ENCODE measurements at places on chromosomes 3 and 15. TPM values are rescaled to one million over a fixed set of nuclear protein-coding genes. Genes with fewer than 3 reads are reported as not detected.
A peak's percentile ranks its signal among the peaks of the same experiment; 100 is the strongest.

Gene BFSP2
- total RNA-seq = not detected

GRCh38 chr3:171255236-171255806 is 204.9 kb downstream of the TNIK start:
- no peak for DNase-seq

DNA sequence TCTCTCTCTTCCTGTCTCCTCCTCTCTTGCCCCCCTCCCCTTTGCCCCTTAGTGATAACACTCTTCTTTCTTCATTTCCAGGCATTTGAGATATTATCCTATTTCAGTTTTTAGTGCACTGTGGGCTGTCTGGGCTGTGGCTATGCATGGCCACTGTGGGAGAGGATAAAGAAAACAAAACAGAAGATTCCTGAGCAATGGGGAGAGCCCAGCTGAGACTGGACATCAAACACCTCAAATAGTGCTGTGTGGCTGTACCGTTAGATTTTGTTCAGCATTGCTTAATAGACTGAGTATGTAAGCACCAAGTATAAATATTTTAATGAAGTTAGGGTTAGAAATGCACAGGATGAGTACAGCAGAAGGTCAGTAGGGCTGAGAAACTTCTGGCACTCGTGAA is 7.9 kb upstream of the GBE1 start:
- no peak for DNase-seq

Gene LTF
- 3.7 TPM for total RNA-seq

Gene GAP43
- 0.38 TPM for total RNA-seq

- no peak for DNase-seq
These were observed 335.1 kb downstream of the EFHB start for GRCh38 chr3:19598870-19599269.

- DNase-seq = peak; percentile 57
These were observed 965 bp downstream of the FLNB start for GRCh38 chr3:58009026-58009748.

- no peak for DNase-seq
These were observed 95.7 kb downstream of the NSUN3 start for GRCh38 chr3:94158512-94158911.

GRCh38 chr3:189458528-189458927 is 172.7 kb upstream of the TP63 start:
- DNase-seq = no peak

GRCh38 chr15:31177951-31178350 is 76.4 kb upstream of the TRPM1 start:
- DNase-seq = no peak

Gene TBC1D5
- total RNA-seq = 28.2 TPM

Gene TNIK
- total RNA-seq = 22.5 TPM

- no peak for DNase-seq
These were observed 81.2 kb downstream of the EFL1 start for GRCh38 chr15:82181371-82181770.

Gene FBXW12
- not detected for total RNA-seq

Gene CFAP20DC
- 0.22 TPM for total RNA-seq

GRCh38 chr15:41832875-41833274 is 5.0 kb downstream of the JMJD7 start:
- no peak for DNase-seq

DNA sequence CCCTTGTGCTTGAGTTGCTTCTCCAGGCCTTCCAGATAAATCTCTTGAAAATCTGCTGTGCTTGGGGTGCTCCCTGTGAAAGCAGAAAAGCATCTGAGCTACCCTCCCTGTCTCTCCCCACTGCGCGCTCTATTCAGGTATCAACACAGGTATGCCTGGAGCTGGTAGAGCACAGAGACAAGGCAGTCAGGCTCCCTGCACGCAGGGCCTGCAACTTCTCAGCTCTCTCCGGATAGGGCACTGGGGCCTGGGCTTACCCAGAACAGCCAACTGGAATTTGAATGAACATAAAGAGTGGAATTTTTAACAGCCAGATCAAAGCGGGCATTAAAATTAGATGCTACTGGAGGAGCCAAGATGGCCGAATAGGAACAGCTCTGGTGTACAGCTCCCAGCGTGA is 183.6 kb downstream of the XXYLT1 start:
- no peak for DNase-seq

GRCh38 chr15:48182749-48183148 is 4.7 kb upstream of the MYEF2 start:
- DNase-seq = no peak

DNA sequence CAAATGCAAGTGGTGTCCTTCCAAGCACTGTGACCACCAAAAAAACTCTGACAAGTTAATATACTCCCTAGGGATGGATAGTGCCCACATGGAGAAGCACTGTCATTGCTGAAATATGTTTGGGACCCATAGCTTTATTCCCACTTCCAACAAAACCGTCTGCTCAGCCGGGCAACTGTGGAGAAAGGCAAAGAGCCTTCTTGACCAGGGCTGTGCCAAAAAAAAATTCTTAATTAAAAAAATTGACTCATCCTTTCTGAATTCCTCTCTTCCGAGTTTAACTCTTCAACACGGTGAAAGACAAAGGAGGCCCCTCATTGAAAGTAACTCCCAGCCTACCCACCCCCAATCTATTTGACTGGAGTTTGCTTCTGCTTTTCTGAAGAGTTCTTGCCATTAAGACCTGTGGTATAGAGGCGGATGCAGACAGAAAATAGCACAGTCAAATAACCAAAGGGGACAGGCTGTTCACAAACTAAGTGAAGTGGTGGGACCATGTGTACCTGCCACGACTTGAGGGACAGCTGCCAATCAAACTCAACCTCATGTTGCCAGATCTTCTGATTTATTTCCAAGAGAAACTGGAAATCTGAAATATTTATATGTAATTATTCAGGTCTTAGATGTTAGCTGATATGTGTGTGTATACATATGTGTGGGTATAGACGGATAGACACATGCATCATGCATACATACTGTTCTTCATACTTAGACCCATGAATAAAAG is 135.4 kb upstream of the PFN2 start:
- DNase-seq = no peak

DNA sequence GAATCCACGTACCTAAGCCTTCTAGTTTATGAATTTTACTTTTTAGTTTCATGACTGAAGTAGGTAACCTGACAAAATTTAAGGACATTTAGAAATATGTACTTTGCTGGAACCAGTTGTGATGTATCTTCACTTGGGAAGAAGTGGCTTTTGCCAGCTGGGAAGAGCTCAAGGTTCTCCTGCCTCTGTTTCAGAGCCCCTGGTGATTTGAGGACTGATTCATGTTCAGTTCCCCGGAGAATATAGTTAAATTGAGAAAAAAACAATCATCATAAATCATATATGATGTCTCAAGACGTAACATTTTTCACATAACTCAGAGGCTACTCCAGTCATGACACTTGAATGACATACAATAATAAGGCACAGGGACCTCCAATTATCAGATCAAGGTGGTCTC is 473.4 kb downstream of the EPHA3 start:
- no peak for DNase-seq

Gene AMOTL2
- 63.0 TPM for total RNA-seq

DNA sequence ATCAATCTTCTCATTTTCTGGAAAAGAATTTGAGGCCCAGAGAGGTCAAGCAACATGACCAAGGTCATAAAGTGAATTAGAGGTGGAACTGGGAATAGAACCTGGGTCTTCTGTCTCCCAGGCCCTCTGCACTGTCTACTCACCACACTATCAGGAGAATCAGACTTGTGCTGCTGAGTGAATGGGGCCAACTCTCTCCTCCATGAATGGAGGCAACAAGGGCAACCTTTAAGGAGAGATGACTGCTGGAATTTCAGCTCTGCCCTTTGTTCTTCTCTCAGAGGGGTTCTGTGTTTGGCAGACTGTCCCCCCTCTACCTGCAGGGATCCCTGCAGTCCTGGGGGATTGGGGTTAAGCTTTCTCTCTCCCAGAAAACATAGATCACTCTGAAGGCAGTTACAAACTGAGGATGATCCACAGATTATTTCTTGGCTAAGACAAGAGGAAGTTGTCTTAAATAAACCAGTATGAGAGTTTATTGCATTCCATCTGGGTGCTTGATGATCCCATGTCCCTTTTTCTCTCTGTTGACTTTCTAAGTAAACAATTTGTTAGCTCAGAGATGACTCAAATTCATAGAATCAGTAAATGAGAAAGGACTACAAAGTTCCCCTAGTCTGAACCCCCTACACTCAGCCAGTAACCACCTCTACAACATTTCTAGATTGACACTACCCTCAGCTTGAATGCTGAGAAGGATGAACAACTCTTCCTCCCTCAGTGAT is 99.0 kb upstream of the LIPC start:
- DNase-seq = no peak

- no peak for DNase-seq
These were observed 40.4 kb upstream of the CHRNB4 start for GRCh38 chr15:78681281-78682003.

Gene RASGRP1
- 0.11 TPM for total RNA-seq

Gene ZBED2
- not detected for total RNA-seq

DNA sequence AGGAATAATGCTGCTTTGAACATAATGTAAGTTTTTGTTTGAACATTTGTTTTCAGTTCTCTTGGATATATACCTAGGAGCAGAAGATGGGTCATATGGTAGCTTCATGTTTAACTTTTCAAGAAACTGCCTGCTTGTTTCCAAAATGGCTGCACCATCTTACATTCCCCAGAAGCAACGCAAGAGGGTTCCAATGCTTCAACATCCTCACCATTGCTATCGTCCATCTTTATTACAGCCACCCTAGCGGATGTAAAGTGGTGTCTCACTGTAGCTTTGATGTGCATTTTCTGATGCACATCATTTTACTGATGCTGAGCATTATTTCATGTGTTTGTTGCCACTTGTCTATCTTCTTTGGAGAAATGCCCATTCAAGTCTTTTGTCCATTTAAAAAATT is 46.4 kb upstream of the GATA2 start:
- DNase-seq = no peak

Gene DPPA2
- total RNA-seq = not detected

DNA sequence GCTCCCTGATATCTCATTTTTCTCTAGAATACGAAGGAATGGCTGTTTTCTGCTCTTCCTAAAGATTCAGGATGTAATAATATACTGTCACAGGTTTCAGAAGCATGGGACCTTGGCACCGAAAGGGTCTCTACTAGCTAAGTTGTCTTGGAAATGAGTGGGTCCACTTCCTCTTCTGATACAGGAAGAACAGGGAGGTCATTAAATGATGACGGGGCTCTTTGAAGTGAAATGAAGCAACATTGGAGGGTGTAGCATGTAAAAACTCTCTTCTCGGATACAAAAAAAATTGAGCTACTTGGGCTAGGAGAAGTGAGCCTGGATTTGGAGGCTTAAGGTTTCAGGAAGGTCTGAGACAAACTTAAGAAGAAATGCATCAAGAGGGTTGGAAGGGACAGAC is 349.8 kb upstream of the TPRG1 start:
- DNase-seq = no peak

Gene DUOX2
- 0.08 TPM for total RNA-seq

DNA sequence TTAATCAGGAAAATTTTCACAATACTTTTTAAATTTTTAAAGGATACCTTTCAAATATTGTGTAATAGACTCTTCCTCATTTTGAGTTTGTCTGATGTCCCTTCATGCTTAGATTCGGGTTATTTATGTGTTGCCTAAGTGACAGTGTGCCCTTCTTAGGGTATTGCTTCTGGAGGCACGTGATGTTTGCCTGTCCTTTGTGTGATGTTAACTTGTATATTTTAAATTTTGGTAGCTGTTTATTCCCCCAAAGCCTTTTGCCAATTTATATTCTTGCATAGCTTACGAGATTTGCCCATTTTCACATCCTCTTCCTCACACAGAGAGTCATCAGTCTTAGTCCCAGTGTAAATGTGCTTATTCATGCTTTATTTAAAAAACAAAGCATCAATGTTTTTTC is 433.1 kb downstream of the EPHB1 start:
- DNase-seq = no peak
